Psoas muscle (tissue), 8 donors: ENCODE measurements at places on chromosomes 4 and X. TPM values are rescaled to one million over a fixed set of nuclear protein-coding genes. Genes with fewer than 3 reads are reported as not detected.
A peak's percentile ranks its signal among the peaks of the same experiment; 100 is the strongest.

DNA sequence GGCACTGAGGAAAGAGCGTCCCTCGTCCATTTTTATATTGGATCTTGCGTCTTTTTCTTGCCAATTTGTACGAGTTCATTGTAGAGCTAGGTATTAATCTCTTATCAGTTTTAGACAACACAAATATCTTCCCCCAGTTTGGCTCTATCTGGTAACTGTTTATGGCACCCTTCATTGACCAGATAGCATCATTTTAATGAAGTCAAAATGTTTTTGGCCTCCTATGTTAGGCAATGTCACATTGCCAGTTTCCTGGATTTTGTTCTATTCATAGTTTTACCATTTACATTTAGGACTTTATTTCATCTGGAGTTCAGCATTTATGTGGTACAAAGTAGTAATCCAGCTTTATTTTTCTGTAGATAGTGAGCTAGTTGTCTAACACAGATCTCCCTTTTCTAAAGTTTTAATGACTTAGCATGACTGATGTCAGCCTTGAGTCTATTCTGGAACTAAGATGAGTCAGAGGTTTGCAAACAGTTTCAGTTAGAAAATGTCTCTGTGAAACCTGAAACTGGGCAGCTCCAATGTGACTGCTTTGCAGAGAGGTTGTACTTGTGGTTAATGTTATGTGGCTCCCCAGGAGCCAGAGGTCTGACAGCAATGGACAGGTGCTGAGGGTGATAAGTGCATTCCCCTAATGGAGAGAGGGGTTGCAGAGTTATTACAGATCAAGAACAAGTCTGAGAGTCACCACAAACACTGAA, 5.3 kb upstream of the STBD1 start:
- peak; percentile 51 for DNase-seq

DNA sequence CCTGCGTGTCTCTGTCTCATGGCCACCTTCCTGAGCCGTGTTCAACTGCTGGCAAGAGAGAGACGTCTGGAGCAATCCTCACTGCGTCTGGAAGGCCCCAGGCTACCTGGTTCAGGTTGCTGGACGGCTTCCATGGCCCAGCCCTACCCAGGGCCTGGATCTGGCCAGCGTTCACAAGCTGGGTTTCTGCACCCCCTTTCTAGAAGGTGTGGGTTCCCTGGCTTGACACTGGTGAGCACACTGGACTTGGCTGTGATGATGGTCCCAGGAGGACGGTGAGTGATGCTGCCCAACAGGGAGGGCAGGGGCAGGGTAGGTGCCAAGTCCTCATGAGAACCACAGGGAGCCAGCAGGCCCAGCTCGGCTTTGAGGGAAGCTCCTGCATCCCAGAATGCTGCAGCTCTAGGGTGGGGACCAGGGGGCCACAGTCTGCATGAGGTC, 63.4 kb downstream of the HTRA3 start:
- DNase-seq = no peak

DNA sequence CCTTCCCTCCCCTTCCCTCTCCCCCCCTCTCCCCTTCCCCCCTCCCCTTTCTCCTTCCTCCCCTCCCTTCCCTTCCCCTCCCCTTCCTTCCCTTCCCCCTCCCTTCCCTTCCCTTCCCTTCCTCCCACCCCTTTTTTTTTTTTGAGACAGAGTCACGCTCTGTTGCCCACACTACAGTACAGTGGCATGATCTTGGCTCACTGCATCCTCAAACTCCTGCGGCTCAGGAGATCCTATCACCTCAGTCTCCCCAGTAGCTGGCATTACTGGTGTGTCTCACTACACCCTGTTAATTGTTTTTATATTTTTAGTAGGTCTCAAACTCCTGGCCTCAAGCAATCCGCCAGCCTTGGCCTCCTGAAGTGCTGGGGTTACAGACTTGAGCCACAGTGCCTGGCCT, 66.6 kb downstream of the TBC1D9 start:
- DNase-seq = no peak

DNA sequence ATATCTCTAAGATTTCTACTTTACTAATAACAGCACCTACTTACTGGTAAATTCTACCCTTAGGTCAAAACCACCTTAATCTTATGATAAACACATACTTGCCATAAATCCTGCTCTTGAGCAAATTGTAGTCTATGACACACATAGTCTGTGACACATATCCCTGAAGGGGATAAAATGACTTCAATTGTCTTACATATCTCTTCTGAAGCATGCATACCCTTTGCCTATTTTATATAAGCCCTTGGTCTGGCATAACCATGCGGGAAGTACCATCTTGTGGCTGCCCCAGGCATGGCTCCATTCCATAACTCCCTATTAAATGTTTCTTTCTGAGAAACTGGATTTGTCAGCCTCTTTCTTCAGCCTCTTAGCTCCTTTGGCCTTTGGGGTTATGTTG, 248.9 kb downstream of the SLC7A11 start:
- no peak for DNase-seq

DNA sequence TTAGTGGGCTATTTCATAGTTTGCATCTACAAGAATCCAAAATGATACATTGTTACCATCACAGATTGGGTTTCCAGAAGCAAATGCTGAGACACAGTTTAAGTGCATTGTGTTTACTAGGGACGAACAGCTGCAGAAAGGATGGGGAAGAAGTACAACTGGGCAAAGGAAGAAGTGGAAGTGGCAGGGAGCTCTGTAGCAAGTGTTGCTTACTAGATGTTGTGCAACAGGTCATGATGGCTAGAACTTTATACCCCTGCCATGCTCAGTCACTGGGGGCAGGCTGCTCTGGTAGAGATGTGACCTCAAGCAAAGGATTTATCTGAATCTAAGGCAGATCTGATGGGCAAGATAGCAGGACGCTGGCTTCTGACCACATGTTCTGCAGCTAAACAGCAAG, 76.1 kb upstream of the EMCN start:
- DNase-seq = no peak

DNA sequence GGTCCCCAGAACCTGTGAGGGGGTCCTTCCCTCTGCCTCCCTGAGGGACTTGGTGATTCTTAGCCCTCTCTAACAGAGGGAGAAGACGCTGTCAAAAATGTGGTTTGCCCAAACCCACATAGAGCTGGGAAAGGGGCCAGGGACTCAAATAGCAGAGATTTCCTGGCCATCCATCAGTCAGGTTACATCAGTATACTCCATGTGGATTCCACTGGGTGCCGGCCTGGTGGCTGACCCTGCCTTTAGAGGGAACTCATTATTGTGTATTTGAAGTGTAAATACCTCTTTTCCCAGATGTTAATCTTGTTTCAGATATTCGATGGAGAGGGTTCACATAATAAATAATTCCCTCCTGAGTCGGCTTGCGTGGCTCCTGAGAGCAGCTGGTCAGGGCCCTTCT, 130.3 kb downstream of the TBL1X start:
- DNase-seq = no peak

DNA sequence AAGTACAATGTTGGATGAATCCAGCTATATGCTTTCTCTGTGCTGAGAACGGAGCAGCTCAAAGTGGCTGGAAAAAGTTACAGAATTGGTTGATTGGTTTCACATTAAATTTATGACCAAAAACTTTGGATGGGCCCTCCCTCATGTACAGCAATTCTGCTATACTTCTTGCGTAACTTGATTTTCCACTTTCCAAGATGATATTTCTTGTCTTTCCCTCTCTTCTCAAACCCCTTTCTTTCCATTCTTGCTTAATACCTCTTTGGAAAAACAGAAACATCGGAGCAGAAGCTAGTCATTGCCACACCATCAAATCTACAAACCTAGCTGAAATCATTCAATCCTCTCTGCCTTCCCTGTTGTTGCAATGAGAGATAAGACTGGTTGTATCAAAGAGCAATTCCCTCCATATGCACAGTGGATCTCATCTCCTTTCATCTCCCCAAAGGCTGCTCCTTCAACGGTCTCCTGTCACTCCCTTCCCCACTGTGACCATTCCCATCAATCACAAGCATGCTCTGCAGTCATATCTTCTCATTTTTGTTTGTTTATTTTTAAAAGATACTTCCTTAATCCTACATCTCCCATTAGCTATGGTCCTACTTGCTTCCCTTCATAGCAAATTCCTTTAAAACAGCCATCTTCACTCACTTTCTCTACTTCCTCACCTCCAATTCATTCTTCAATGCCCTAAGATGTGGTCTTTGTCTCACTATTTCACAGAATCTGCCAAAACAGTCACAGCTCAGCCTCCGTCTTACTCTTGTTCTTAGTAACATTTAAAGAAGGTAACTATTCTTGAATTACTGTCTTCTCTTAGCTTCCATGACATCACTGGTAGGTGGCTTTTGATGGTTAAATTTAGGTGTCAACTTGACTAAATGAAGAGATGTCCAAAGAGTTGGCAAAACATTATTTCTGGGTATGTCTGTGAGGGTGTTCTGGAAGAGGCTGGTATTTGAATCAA, 145.5 kb downstream of the FAM13A start:
- no peak for DNase-seq

GRCh38 chrX:57918750-57919436, 8.6 kb upstream of the ZXDA start:
- DNase-seq = peak; percentile 30

- DNase-seq = no peak
These were observed 45.5 kb downstream of the ETNPPL start for GRCh38 chr4:108717386-108717785.

GRCh38 chr4:7161721-7162214, 30.6 kb upstream of the SORCS2 start:
- DNase-seq = no peak

DNA sequence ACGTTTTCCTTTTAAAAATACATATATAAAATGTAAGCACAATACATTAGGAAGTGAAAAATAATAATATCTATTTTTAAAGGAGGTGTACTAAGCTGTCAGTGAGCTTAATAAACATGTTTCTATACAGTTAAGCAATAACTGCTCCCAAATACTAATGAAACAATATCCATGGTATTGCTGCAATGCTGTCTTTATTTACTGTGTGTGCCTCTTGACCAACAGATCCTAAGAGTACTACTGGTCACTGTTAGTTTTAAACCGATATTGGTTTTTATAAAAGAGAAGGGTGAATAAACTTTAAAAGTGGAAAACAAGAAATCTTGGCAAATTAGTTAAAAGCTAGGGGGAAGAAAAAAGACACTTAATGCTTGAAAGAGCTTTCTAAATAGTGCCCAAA, 1029.0 kb downstream of the FSTL5 start:
- DNase-seq = no peak

DNA sequence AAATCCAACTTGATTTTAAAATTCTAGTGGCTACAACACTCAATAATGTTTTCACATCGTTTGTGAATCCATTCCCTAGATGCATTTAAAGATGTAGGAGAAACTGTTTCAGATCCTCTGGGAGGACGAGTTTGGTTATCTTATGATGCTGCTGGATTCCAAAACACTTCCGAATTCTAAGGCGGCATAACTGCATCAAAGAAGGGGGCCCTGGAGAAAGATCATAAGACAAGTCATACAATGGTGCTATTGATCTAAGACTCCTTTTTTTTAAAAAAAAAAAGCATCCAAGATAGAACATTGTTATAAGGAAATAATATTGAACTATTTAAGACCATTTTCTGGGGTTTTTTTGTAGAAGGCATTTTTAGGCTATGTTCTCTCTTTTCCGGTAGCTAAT, 25.5 kb downstream of the ASB9 start:
- DNase-seq = no peak

GRCh38 chrX:12866451-12867377, at the start of gene TLR7:
Gene TLR7 (plus strand): TSS chrX:12867072. CDS start chrX:12867579, 507 bp downstream.
- no peak for DNase-seq

GRCh38 chrX:1167466-1167865, 45.0 kb downstream of the CRLF2 start:
- DNase-seq = no peak

DNA sequence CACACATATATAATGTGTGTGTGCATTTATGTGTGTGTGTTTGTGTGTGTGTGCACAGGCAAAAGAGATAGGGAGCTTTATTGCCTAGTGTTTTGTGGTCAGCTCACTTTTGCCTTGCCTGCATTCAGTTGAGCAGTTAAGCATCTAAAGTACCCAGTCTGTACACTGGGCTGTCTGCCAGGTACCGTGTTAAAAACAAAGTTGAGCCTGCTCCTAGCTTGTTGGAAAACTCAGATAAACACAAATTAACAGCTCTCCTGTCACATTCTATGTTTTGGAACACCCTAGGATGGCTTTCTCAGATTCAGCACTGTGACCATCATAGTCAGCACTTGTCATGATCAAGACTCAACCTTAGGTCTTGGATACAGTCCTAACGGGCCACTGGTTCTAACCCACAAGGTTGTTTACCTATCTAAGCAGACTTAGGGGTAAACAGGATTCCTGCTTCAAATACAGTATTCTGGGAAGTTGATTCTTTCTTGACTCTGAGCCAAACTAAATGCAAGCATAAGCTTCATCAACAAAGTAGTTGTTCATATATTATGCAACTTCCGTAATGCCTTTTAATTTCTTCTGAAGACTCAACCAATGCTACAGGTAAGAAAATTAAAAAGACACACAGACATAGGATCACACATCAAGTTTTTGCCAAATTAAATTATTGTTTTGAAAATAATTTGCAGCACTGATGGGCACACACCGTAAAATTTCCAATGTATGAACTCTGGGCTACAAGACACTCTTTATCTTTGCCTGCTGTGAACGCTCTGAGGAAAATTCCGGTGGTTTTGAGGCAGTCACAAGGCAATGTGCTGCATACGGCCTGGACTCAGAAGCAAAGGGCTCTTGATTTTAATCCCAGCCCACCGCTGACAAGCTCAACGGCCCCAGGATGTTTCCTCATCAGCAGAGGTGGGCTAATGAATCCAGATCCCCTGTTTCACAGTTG, 11.3 kb upstream of the CD99 start:
- no peak for DNase-seq

- DNase-seq = no peak
These were observed 8.5 kb downstream of the OTUD4 start for GRCh38 chr4:145171911-145172310.

- DNase-seq = no peak
These were observed 65.9 kb downstream of the CLDN22 start for GRCh38 chr4:183254162-183254561.

GRCh38 chrX:94752434-94753169, 1078.6 kb downstream of the FAM133A start:
- no peak for DNase-seq

- no peak for DNase-seq
These were observed 26.7 kb downstream of the HDAC8 start for GRCh38 chrX:72545990-72546389.

The RHOH gene
- 0.23 TPM for total RNA-seq

The PFKFB1 gene
- 10.3 TPM for total RNA-seq

The AFF2 gene
- total RNA-seq = 0.15 TPM

The ABLIM2 gene
- 629 TPM for total RNA-seq

The CCNB3 gene
- total RNA-seq = 0.46 TPM

The MAGEB17 gene
- total RNA-seq = not detected

The CT45A2 gene
- total RNA-seq = not detected

The THOC2 gene
- 20.2 TPM for total RNA-seq

The MTNR1A gene
- not detected for total RNA-seq

The HTN3 gene
- total RNA-seq = not detected

The MYL5 gene
- total RNA-seq = 3.3 TPM
